NCI-H226 (cell line): ENCODE measurements at places on chromosomes 3 and 15.
A peak's percentile ranks its signal among the peaks of the same experiment; 100 is the strongest.

DNA sequence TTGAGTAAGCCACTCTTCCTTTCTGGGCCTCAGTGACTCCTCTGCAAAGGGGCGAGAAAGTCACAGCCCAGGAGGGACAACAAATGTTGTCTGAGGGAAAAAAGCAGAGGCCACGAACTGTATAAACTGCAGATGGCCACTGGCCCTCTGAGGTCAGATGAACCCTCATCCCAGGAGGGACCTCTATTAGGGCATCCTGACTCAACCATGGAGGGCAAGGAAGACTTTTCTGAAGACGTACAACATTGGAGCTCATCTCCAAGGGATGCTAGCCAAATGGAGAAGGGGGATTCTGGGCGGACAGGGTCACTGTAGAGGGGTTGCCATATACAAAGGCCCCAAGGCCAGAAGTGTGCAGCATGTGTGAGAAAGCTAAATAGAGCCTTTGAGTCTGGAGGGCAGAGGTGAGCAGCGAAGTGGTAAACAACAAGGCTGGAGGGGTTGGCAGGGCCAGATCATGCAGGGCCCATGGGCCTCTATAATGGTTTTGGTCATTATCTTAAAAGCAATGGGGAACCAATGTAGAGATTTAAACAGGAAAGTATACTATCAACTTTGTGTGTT is 16.7 kb downstream of the GRAMD2A start:
- no peak for DNase-seq

DNA sequence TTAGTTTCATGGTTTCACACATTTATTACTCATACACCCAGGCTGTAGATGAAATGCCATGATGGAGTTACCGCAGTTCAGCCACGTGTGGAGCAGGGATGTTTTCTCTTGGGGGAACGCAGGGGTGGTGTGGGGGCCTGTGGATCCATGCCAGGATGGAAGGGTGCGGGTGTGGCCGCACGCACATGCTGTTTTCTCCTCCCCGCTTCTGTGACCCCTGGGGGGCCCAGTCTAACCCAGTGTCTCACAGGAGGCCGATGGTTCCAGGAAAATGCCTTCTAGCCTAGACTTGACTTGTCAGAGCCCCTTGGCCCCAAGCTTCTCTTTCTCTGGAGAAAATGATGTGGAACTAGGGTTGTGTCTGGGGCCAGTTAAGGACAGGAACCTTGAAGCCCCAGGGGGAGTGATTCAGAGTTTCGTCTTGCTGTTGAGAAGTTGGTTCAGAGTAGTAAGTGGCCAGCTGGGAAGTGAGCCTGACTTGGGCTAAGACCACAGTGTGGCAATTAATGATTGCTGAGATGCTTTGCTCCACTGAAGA is 240.4 kb upstream of the BHLHE40 start:
- no peak for DNase-seq

GRCh38 chr3:59653405-59654122 is 603.7 kb upstream of the CFAP20DC start:
- DNase-seq, result no peak

- DNase-seq, result no peak
Observed at GRCh38 chr15:70398694-70399093, 301.0 kb upstream of the TLE3 start.

DNA sequence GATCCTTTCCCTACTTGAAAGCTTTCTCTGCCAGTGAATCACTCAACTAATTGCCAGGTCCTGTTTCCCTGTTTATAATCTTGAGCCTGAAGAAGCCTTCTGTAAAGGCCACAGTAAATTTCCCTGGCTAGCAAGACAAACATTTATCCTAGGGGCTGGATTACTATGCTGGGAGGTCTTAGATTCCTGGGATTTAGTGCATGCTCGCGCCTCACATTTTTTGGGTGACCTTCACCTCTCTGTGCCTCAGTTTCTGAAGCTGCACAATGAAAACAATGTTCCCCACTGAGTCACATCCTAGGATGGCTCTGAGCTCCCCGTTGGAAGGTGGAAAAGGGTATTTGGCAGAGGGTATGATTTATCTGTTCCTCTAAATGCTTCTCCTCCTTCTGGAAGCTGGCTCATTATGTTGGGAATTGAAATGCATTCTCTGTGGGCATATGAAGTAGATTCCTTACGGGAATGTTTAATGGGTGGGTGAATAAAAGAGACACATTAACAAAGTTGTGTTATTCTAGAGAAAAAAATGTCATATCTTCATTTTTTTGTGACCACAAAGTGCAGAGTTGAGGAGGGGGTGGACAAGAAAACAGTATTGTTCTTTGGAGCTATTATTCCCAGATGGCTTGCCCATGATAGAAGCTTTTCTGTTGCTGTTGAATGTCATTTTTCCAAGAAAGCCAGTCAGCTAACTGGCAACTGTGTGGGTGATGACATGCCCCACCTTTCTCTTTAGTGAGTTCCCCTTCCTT is 32.4 kb downstream of the LSM3 start:
- DNase-seq, result no peak

DNA sequence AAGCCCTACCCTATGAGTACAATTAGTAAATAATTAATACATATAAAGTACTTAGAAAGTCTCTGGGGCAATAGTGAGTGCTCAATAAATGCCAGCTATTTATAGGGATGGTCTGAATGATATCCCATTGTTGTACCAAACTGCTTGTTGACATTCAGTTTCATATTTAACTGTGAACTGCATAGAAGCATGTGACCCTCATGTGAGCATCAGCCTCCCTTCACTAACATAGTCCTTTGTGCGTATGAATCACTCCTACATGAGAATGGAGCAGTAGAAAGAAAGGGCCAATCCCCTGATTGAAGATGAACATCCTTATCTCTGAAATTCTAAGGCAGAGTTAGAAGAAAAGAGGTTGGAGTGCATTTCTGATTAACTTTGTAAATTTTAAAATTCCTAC is 68.7 kb upstream of the ATP10A start:
- no peak for DNase-seq

DNA sequence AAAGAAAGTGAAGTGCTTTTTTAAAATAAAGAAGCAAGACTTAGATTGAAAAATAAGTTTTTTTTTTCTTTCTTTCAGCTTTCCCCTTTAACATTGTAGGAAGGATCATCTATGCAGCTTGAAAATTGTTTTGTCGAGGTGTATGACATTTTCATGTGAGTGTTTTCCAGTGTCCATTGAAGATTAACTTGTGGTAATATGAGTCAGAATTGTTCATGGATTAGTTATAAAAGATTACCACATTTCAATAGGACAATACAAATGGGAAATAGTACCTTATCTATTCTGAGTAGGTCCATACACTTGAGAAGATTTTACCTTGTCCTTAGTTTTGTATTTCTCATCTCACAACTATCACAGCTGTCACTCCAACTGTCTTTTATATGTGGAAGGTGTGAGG is 1234.7 kb downstream of the NSUN3 start:
- no peak for DNase-seq

DNA sequence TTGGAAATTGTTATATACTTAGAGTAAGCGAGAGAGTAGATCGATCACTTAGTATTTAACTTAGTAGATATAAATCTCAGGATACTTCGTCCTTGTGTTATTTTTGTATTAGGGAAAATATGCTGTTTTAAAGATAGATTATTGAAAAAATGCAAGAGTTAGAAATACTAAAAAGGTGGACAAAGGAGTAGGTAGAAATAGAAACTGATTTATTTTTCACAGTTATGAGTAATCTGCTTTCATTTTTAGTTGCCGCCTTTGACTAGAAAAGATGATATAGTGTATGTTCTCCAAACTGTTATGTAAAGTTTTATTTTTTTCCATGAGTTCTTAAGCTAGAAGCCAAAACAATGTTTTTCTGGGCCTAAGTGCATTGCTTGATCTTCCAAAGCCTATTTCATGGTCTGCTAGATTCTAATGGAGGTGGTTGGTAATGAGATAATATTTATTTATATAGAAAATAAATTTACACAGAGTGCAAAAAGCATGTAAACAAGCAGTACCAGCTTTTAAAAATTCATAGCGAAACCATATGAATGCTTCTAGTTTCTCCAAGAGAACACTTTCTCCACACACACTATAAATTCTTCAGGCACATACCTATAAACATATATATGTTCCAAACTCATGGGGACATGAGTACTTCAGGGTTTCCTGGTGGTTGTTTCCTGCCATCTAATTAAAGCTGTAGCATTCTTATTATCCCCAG is 61.1 kb downstream of the DIPK2A start:
- DNase-seq, result no peak

GRCh38 chr15:63016234-63016633 is 26.3 kb upstream of the TPM1 start:
- no peak for DNase-seq

DNA sequence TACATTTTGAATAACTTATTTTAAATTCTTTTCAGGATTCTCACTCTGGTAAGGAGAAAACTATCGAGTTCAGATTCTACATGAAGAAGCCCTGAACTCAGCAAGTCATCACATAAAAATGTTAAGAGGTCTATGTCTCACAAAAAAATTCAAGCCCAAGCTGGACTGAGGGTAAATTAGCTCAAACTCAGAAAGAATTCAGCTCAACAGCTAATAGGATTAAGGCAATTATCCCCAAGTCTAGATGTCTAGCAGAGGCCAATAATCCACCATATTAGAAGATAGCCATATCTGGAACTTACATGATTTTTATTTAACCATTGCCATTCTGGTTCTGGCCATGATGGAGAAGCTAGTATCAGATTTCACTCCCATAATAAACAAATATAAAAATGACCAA is 909.7 kb downstream of the PLOD2 start:
- no peak for DNase-seq

DNA sequence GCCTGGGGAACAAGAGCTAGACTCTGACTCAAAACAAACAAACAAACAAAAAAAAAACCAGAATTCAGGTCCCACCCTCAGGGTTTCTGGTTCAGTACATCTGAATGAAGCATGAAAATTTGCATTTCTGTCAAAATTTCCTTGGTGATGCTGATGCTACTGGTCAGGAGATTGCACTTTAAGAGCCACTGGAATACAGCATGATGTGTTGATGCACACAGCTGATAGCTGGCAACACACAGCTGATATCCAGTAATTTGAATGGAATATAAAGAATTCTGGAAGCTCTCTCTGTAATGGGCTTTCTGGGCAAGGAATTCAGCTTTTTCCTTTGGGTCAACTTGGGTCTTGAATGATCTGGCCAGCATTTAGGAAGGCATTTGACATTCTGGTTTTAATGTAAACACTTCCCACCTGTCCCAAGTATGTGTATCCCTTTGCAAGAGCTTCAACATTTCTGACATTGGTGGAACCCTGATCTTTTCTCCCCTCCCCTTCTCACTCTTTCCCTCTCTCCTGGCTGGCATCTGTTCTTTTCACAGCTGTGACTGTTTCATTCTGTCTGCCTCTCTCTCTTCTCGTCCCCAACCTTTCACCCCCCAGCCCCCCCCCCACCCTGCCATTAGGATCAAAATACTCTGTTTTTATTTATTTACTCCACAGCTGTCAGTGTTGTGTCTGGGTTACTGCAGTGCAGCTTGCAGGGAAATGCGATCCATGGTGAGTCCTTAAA is 189.5 kb downstream of the TPRG1 start:
- DNase-seq, result no peak

DNA sequence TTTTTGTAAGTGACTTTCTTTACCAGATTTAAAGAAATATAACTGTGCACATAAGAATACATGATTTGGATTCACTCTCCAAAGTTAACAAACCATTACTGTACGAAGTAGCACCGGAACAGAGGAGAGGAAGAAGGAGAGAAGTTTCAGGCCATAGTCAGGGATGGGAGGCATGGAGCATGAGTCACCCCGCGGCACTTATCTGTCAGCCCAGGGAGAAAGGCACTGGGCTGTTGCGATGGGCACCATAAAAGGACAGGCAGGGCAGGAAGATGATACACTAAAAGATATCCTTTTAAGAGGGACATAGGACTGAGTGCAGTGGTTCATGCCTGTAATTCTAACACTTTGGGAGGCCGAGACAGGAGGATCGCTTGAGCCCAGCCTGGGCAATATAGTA is 37.0 kb downstream of the TTC23 start:
- DNase-seq, result peak; percentile 22

- no peak for DNase-seq
Observed at GRCh38 chr15:62821384-62822131, 221.0 kb upstream of the TPM1 start.

DNA sequence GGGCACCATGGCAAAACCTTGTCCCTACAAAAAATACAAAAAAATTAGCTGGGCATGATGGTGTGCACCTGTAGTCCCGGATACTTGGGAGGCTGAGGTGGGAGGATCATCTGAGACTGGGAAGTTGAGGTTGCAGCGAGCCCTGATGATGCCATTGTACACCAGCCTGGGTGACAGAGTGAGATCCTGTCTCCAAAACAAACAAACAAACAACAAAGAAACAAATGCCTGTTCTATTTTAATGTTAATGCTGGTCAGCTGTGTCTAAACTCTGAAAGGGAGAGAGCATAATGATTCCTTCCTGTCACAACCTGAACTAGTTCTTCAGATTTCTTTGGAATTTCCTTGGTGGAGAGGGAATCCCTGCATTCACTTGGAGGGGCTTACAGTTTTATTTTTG is 413.0 kb upstream of the TBL1XR1 start:
- no peak for DNase-seq

DNA sequence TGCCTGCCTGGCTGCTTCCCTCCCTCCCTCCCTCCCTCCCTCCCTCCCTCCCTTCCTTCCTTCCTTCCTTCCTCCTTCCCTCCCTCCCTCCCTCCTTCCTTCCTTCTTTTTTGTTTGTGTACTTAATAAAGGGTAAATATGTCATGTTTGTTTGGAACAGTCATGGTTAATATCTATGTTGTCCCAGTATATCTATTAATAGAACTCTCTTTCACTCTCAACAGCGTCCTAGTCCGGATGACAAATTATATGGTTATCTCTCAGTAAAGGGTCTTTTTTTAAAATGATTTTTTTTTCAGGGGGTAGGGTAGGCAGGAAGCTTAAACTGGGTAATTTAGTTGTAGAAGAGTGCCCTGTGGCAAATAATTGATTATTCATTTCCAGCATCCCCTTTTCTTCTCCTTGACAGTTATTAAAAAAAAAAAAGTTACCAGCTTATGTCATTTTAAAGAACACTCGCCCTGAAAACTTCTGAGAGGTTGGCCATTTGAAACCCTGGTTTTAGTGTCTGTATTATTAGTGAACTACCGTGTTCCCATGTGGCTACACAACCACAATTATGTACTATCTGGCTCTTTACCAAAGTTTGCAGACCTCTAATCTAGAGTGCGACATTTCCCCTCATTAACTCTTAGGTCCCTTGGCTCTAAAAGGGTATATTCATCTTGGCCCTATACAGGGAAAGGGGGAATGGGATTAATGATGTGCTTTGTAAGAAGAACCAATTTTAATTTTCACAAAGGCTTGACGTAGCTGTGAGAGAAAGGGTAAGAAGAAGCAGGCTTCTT is 13.7 kb downstream of the TAGLN3 start:
- no peak for DNase-seq

- DNase-seq, result no peak
Observed at GRCh38 chr3:46524832-46525231, 27.1 kb downstream of the RTP3 start.

DNA sequence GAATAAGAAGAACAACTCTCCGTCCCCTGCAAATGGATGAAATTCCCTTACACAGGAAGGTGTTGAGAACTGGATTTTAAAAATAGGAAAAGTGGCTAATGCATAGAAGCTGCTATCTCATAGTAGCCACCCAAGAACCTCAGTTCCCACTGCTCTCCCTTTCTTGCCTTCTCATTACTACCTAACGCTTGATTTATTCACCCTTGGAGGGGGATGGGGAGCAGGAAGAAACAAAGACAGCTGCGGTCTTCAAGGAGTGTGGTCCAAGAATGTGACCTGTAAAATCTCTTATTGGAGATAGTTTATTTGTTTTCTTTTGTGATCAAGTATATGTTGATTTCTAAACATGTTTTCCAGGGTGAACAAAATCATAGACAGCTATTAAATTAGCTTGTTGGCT is 274.1 kb upstream of the CTNNB1 start:
- no peak for DNase-seq
